GM12864 (cell line): ENCODE measurements at places on chromosomes 5 and 9.

DNA sequence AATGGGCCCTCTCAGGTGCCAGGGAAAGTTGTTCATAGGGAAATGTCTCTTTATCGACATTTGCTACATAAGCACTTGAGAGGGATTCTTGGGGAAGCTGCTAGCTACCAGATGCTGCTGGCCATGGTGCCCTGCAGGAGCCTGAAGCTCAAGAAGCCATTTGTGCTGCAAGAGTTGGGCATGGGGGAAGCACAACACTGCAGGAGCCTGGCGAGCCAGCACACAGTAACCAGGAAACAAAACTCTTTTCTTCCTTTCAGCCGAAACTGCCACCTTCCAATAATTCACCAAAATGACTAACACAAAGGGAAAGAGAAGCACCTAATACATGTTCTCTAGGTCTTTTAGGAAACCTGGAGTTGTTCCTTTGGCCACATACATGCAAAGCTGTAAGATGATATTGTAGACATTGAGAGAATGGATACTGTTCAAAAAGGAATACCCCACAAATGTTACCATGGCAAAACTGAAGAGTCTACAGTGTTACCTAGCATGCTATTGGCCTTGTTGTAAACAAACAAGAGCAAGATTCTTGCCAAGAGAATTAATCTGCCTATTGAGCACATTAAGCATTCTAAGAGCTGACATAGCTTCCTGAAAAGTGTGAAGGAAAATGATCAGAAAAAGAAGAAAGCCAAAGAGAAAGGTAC, 26.1 kb upstream of the LARP1 start:
- DNase-seq = no peak

DNA sequence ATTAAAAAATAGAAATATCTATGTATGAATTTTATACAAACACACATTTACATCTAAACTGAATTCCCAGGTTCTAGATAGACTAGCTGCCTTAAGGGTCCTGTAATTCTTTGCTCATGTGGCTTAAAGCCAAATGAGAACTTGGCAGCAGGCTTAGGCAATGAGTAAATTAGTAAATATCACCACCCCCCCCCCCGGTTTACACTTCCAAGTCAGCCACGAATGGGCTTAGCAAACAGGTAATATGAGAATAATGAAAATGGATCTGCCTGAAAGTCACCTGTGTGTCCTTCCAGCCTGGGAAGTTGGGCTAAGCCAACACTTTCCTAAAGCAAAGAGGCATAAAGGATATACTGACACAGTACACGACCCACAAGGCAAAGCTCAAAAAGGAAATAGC, 108.6 kb downstream of the KLHL3 start:
- DNase-seq = no peak

GRCh38 chr5:95669985-95670384, 12.8 kb downstream of the SPATA9 start:
- DNase-seq = no peak

- no peak for DNase-seq
Observed at GRCh38 chr9:127177231-127177630, 54.8 kb upstream of the ANGPTL2 start.
